ENCODE measurements at places on chromosomes 5 and 9.

DNA sequence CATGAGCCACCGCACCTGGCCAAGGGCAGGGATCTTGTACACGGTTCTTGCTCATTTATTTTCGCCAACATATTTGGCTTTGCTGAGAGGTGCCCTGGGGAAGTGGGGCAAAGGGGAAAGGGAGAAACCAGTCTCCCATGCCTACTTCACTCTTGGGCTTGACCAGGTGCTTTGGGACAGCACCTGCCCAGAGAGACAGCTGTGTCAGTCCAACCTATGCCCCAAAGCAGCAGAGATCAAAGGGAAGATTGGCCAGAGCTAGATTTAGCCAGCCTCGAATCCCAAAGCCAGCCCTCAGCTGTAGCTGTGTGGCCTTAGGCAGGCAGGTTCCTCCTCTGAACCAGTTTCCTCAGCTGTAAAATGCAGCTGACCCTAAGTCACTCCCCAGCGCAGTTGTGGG is 2.3 kb upstream of the PTGES start:
- DNase-seq = no peak

DNA sequence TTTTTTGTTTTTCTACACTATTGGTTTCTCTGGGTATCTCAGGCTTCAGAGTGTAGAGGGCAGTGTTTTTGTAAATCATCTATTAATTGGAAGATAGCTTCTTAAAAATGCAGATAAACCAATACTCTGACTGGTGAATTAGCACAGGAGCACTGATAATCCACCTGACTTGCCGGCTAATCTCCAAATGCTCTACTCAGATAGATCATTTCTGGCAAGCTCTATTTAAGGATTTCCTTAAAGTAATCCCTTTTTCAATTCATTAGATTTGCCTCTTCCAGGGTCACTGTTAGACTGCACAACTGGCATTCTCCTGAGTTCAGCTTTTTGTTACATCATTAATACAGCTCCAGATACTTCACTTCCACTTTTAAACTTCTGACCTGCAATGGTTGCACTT is 1390.3 kb upstream of the NUDT12 start:
- no peak for DNase-seq

DNA sequence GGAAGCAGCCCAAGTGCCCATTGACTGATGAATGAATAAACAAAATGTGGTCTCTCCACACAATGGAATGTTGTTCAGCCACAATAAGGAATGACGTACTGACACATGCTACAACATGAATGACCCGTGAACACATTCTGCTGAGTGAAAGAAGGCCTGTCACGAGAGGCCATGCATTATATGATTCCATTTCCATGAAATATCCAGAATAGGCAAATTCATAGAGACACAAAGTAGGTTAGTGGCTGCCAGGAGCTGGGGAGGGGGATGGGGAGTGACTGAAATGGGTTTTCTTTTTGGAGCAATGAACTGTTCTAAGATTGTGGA is 41.4 kb downstream of the BICD2 start:
- no peak for DNase-seq

DNA sequence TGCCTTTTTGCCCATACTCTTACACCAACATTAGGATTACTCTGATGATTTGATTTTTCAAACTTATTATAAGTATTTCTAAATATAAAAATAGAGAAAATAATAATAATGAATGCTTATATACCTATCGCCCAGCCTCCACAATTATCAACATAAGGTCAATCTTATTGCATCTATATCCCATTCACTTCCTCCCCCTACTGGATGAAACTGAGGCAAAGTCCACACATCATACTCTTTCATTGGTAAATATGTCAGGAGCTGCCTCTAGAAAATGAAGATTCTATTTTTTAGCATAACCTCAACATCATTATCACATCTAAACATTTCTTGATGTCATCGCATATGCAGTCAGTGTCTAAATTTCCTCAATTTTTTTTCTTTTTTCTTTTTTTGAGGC is 44.3 kb downstream of the SH3RF2 start:
- no peak for DNase-seq

DNA sequence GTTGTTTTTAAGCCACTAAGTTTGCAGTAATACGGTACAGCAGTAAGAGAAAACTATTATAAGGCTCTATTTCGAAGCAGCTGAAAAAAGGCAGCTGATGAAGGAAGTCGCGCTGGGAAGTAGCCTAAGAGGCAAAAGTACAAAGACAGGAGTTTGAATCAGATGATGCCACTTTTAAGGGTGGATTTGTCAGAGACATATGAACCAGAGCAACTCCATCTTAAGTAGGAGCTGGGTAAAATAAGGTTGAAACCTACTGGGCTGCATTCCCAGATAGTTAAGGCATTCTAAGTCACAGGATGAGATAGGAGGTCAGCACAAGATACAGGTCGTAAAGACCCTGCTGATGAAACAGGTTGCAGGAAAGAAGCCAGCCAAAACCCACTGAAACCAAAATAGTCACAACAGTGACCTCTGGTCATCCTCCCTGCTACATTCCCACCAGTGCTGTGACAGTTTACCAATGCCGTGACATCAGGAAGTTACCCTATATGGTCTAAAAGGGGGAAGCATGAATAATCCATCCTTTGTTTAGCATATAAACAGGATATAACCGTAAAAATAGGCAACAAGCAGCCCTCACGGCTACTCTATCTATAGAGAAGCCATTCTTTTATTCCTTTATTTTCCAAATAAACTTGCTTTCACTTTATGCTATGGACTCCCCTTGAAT is 91.8 kb upstream of the PRSS3 start:
- DNase-seq = no peak
